Activated T-helper 2 cell treated with anti-CD3 and anti-CD28 coated beads, Interferon-gamma antibody, Interleukin-2, Interleukin-4, amounts not matched to agents 10 μg/mL and 5 μg/mL and 100 μg/mL, durations not matched to agents 14 hours and 24 hours and 36 hours (primary cell): ENCODE measurements at places on chromosomes 2 and 18.

DNA sequence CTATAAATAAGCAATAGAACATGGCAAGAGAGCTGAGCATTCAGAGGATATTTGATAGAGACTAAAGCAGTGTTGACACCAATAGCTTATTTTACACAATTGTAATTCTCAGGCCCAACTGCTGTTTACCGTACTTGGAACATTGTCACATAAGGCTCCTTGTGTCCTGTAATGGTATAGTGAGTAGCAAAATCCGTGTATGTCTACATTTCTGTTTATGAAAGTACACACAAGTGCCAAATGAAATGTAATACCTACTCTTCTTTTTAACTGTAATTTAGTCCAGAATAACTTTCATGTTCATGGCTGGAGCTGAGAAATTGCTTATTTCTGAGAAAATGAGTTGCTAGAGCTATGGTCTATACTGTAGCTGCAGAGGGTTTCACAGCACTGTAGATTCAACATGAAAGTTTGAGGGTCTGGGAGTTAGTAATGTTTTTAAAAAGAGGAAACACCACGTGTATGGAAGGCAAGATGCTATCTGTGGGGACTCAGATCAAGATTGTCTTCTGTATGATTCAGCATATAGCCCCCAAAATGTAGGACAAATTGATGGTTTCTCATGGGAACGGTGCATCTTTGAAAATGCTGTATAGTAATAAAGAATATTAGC, 110.2 kb upstream of the NOSTRIN start:
- peaks cover 37% of the 10 kb centered on the region for H3K36me3 ChIP-seq
- H3K4me3 ChIP-seq = no peak overlapping the region
- no peak overlapping the region for H3K27ac ChIP-seq
- peaks cover 21% of the 10 kb centered on the region for H3K4me1 ChIP-seq

DNA sequence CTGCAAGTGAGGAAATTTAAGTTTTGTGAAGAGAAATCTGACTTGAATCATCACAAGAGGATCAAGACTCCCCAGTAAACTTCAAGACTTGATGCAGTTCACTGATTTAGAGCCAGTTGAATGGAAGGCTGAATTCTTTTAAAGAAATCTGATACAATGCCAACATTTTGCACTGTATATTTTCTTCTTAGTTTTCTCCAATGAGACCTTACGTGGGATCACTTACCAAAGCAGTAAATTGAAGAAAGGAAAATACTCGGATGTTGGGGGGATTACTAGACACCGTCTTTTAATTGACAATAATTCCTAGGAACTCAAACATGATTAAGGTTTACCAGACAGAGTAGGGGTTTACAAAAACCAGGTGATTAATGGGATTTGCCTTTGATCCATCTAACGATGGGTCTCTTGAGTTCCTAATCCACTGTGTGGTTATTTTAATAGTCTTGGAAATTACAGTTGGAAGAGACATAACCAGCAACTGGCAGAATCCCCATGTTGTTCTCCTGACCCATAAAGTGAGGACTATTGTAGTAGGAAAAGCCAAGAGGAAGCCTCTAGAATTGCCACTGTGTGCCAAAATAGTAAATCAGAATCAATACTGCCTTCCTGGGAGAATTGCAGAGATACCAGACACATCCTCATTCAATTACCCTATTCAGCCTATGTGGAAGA, 354.5 kb downstream of the PID1 start:
- no peaks in the 10 kb centered on the region for H3K27me3 ChIP-seq
- no peaks in the 10 kb centered on the region for H3K4me1 ChIP-seq
- DNase-seq = no peak

GRCh38 chr2:148754864-148755263, 110.3 kb downstream of the EPC2 start:
- no peaks in the 10 kb centered on the region for H3K27me3 ChIP-seq
- no peak for DNase-seq
- H3K4me1 ChIP-seq = peaks cover 7% of the 10 kb centered on the region
- peaks cover 28% of the 10 kb centered on the region for H3K36me3 ChIP-seq
- no peak overlapping the region for H3K27ac ChIP-seq

DNA sequence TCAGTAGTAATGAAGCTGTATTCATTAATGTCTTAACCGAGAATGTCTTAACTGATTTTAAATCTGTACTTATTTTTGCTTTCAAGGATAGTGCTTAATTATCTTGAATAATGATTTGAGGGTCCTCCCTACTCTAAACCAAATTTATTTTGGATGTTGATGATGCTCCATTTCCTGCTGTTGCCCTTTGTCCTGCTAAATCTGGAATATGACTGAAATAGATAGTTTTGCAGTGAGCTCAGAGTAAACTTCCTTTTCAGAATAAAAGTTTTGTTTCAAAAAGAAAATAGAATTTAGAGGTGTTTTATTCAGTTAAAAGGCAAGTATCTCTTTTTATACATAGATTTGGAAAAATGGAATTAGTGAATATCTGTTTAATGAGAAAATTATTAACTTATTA, 8.1 kb downstream of the NBEAL1 start:
- H3K36me3 ChIP-seq = peaks cover 6% of the 10 kb centered on the region
- no peaks in the 10 kb centered on the region for H3K27me3 ChIP-seq
- DNase-seq = no peak
- peaks cover 29% of the 10 kb centered on the region for H3K4me1 ChIP-seq

GRCh38 chr18:77250501-77250925, 865 bp downstream of the GALR1 start:
- peaks cover 59% of the 10 kb centered on the region for H3K27me3 ChIP-seq
- H3K4me1 ChIP-seq = peaks cover 2% of the 10 kb centered on the region
- no peak overlapping the region for H3K27ac ChIP-seq

GRCh38 chr18:1048032-1048431, 143.4 kb downstream of the ADCYAP1 start:
- no peaks in the 10 kb centered on the region for H3K4me1 ChIP-seq
- no peak for DNase-seq
- no peaks in the 10 kb centered on the region for H3K27me3 ChIP-seq
- no peak overlapping the region for H3K4me3 ChIP-seq
- H3K27ac ChIP-seq = no peak overlapping the region
- H3K36me3 ChIP-seq = no peaks in the 10 kb centered on the region

GRCh38 chr2:241298673-241299072, 16.8 kb downstream of the HDLBP start:
- H3K4me1 ChIP-seq = peaks cover 27% of the 10 kb centered on the region
- H3K36me3 ChIP-seq = peaks cover 15% of the 10 kb centered on the region
- peak overlapping the region; percentile 9 for H3K27ac ChIP-seq
- H3K27me3 ChIP-seq = no peaks in the 10 kb centered on the region
- H3K4me3 ChIP-seq = peak overlapping the region; percentile 17
- no peak for DNase-seq

DNA sequence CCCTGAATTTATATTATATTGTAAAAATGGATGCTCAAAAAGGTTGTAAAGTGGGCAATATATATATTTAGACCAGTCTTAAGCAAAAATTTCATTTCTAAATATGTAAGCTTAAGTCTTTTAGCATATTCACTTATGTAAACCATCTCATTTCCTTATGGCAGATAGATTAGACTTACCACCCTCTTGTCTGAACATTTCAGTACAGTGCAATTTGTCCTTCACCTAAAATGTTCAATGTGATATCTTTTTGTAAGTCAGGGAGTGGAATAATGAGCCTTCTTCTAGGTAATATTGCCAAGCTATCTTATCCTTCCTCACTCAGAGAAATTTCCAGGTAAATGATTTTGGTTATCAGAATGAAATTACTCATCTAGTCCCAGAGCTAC, 92.3 kb downstream of the KLF7 start:
- DNase-seq = no peak
- H3K27ac ChIP-seq = peak overlapping the region; percentile 78
- H3K4me3 ChIP-seq = no peak overlapping the region
- peaks cover 30% of the 10 kb centered on the region for H3K4me1 ChIP-seq
- H3K36me3 ChIP-seq = peaks cover 4% of the 10 kb centered on the region
- H3K27me3 ChIP-seq = no peaks in the 10 kb centered on the region

- H3K27ac ChIP-seq = no peak overlapping the region
- no peaks in the 10 kb centered on the region for H3K36me3 ChIP-seq
- peaks cover 2% of the 10 kb centered on the region for H3K4me1 ChIP-seq
- DNase-seq = no peak
- H3K4me3 ChIP-seq = no peak overlapping the region
- no peaks in the 10 kb centered on the region for H3K27me3 ChIP-seq
Measured at GRCh38 chr18:45525301-45525700, 90.0 kb upstream of the SLC14A2 start.

- no peak overlapping the region for H3K27ac ChIP-seq
- H3K36me3 ChIP-seq = no peaks in the 10 kb centered on the region
- H3K4me3 ChIP-seq = no peak overlapping the region
- H3K4me1 ChIP-seq = peaks cover 14% of the 10 kb centered on the region
- DNase-seq = no peak
Measured at GRCh38 chr2:221567809-221568208, 4.3 kb downstream of the EPHA4 start.

DNA sequence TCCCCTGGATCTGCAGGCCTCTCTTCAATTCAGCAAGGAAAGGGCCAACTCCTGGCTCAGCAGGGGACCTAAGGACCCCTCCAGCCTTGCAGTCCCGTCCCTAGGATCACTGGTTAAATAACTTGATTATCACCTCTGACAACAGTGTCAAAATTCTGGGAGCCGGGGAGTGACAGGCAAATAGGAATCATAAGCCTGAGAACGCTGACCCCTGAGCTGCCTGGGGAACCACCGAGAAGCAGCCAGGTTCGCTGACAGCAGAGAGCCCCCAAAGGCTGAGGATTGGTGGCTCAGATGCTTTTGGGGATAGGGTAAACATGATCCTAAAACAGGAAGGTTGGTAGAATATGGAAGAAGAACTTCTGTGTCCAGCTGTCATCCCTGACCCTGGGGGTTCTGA, 17.5 kb upstream of the TNS1 start:
- no peaks in the 10 kb centered on the region for H3K4me1 ChIP-seq
- no peak for DNase-seq
- H3K36me3 ChIP-seq = no peaks in the 10 kb centered on the region
- H3K27me3 ChIP-seq = peaks cover 2% of the 10 kb centered on the region
- no peak overlapping the region for H3K27ac ChIP-seq

DNA sequence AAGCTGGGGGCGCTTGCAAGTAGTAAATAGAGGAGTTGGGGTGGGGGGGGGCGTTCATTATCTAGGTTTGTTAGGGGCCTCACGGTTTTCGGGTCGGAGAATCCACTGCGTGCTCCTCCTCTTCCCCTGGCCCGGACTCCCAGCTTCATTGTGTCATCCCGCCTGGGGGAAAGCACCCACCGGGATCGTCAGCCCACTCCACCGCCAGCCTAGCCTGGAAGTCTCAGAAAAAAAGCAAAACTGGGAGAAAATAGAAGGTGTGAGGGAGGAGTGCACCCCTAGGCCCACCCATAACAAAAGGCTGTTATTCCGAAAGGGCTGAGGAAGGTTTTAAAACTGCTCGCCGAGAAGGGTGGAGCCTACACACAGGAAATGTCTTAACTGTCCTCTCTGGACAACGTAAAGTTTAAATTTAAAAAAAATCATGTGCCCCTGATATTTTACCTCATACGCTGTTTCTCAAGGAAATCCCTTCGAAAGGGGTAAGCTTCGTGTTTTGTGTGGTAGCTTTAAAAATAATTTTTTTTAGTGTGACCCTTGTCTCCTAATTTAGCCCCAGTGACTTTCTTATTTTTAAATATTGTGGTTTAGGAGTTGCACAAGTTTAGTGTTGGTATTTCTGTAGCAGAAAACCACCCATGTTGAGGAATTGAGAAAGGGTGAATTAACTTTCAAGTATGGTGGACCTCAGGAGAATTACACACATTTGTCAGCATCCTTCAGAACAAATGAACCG, 104.2 kb downstream of the SPTBN1 start:
- H3K27ac ChIP-seq = peak overlapping the region; percentile 88
- peak; percentile 37 for DNase-seq
- peaks cover 24% of the 10 kb centered on the region for H3K36me3 ChIP-seq
- H3K27me3 ChIP-seq = no peaks in the 10 kb centered on the region
- peaks cover 59% of the 10 kb centered on the region for H3K4me1 ChIP-seq
- peak overlapping the region; percentile 90 for H3K4me3 ChIP-seq

DNA sequence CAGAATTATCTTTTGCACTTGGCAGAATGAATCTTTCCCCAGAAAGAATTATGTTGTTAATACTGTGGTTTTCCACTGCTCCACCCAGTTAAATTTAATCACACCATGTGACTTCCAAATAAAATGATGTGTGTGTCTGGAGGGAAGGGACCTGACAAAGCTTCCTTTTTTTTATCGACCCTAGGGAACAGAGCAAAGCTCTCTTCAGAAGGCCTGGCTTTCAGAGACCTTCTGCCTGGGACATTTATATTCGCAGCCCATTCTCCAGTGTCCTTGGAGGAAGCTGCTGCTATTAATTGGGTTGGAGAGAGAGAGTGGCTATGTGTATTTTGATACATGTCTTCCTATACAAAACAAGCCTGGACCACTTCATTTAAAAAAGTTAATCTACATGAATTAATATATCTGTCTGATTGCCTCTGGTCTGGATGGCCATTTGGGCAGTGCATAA, 233.7 kb downstream of the PRKCE start:
- no peak overlapping the region for H3K4me3 ChIP-seq
- DNase-seq = no peak
- H3K4me1 ChIP-seq = peaks cover 17% of the 10 kb centered on the region
- no peaks in the 10 kb centered on the region for H3K36me3 ChIP-seq
- H3K27ac ChIP-seq = no peak overlapping the region
- no peaks in the 10 kb centered on the region for H3K27me3 ChIP-seq

GRCh38 chr2:196924051-196924450, 2.5 kb downstream of the PGAP1 start:
- no peak overlapping the region for H3K27ac ChIP-seq
- H3K27me3 ChIP-seq = no peaks in the 10 kb centered on the region
- DNase-seq = no peak
- H3K4me3 ChIP-seq = peak overlapping the region; percentile 100
- H3K4me1 ChIP-seq = peaks cover 49% of the 10 kb centered on the region

GRCh38 chr2:57429831-57430230, 616.8 kb upstream of the VRK2 start:
- H3K36me3 ChIP-seq = no peaks in the 10 kb centered on the region
- no peaks in the 10 kb centered on the region for H3K27me3 ChIP-seq
- H3K4me3 ChIP-seq = no peak overlapping the region
- H3K4me1 ChIP-seq = no peaks in the 10 kb centered on the region

- DNase-seq = no peak
- no peaks in the 10 kb centered on the region for H3K27me3 ChIP-seq
- no peak overlapping the region for H3K27ac ChIP-seq
Measured at GRCh38 chr18:60044290-60045006, 144.7 kb downstream of the PMAIP1 start.

GRCh38 chr2:129892360-129892759, 87.1 kb upstream of the RAB6C start:
- no peak overlapping the region for H3K4me3 ChIP-seq
- DNase-seq = no peak
- no peaks in the 10 kb centered on the region for H3K36me3 ChIP-seq
- H3K27ac ChIP-seq = no peak overlapping the region

- DNase-seq = no peak
- no peaks in the 10 kb centered on the region for H3K36me3 ChIP-seq
- H3K4me3 ChIP-seq = no peak overlapping the region
- no peaks in the 10 kb centered on the region for H3K4me1 ChIP-seq
Measured at GRCh38 chr2:237577956-237578870, 11.8 kb downstream of the PRLH start.
